Hematopoietic multipotent progenitor cell treated with erythropoietin and hydrocortisone succinate and interleukin-3 and kit ligand, for 15 days (in vitro differentiated cells): ENCODE measurements at places on chromosomes 7 and 10.

DNA sequence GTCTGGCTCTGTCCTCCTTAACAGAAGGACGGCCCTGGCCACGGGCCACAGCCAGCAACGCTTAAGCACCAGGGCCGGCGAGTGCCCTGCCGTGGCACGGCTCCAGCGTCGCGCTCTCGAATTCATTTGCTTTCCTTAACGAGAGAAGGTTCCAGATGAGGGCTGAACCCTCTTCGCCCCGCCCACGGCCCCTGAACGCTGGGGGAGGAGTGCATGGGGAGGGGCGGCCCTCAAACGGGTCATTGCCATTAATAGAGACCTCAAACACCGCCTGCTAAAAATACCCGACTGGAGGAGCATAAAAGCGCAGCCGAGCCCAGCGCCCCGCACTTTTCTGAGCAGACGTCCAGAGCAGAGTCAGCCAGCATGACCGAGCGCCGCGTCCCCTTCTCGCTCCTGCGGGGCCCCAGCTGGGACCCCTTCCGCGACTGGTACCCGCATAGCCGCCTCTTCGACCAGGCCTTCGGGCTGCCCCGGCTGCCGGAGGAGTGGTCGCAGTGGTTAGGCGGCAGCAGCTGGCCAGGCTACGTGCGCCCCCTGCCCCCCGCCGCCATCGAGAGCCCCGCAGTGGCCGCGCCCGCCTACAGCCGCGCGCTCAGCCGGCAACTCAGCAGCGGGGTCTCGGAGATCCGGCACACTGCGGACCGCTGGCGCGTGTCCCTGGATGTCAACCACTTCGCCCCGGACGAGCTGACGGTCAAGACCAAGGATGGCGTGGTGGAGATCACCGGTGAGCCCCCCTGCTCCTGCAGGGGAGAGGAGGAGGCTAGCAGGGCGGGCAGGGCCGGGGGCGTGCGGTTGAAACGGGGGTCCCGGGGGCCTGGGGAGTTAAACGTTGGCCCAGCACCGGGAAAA lies at the start of gene HSPB1:
Gene HSPB1, plus strand, starts transcription at position 327 of the 855 bp plus-strand sequence. Its CDS starts 40 bp downstream, at position 367.
- DNase-seq: peak; percentile 68

- no peak for DNase-seq
Measured at GRCh38 chr7:73973091-73973490, 54.9 kb upstream of the ELN start.

DNA sequence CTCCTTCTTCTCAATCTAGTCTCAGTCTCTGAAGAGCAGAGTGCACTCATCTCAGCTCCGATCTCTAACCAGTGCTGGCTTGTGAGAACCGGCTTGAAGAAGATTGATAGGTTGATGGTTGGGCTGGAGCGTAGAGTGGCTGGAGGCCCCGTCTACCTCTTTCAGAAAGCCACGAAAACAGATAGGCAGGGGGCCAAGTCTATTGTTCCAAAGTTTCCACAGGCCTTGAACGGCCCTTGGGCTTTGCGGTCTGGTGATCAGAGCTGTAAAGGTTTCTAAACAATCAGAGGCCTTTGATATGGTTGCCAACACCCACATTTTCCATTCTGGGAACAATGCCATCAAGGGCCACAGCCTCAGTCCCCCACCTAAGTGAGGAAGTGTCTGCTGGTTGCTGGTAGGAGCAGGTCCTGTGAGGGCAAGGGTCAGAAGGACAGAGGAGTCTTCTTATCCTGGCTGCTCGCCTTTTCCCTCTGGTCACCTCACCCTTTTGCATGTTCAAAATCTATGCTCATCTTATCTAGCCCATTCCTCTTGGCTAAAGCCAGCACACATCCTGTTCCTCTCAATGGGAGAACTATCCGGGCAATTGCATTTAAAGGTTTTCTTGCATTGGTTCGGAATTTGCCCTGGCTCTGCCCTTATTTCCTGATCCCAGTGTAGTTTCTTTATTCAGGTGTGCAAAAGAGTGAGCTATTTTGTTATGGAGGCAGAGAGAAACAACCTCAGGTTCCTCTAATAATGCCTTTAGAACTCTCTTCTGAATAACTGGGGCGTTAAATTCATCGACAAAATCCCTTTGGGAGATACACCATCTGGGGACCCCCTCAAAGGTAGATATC lies 70.3 kb upstream of the KMT2E start:
- DNase-seq: no peak

GRCh38 chr10:60678978-60679377 lies 99.3 kb upstream of the CDK1 start:
- no peak for DNase-seq

GRCh38 chr10:116756277-116756676 lies 13.9 kb upstream of the HSPA12A start:
- DNase-seq: no peak

DNA sequence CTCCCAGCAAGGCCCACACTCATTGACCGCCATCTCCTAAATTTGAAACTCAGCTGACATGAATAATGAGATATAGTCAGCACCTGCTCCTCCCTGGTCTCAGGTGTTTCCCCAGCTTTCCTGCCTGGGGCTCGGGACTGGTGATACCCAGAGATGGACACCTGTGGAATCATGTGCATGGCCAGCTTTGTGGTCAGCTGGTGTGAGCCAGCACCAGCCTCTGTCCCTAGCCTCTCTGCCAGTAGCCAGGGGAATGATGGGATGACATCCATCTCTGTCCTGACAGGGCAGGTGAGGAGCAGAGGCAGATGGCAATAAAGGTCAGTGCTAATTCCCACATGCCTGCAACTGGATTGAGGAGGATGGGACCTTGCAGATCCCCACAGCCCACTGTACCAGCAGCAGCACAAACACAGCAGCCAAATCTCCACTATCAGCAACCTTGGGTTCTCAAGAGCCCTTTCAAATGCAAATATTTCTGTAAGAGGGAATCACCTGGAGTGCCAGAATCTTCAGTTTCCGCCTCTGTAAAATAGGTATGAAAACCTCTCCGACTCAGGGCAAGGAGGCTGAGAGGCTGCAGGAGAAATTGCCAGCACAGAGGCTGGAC lies 329.2 kb upstream of the ZMIZ1 start:
- DNase-seq: no peak

DNA sequence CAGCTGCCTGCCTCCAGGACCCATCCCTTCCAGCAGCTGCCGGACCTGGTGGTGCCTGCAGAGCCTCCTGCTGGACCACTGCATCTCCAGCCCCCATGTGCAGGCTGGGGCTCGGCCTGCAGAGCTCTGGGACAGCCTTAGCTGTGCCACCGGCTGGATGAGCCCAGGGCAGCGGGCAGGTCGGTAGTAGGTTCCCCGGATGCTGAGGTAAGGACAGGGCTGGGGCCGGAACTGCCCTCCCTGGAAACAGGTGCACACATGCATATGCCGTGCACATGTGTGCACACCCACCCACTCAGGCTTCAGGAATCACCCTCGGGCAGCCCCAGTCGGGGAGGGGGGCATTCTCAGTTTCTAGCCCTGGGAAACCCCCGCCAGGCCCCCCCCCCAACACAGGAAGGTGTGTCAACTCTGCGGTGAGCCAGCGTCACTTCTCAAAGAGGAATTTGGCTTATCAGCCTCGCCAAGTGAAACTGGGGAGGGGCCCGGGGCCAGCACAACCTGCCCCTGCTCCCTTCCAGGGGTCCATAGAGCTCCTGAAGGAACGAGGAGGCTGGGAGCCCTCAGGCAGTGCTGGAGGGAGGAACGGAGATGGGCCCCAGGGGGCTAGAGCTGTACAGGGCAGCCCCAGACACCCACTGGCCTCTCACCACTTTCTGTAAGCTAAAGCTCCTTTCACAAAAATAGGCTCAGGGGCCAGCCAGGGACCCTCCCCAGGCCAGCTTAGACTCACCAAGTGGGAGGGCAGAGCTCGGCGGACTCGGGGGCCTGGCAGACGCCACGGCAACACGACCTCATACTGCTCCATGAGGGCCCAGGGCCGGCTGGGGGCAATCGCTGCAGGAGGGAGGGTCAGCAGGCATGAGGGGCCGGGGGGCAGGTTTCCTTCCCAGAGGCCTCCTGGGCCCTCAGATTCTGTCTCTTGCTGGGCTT lies 1.7 kb downstream of the ADAM8 start:
- DNase-seq: no peak

GRCh38 chr10:130246113-130246512 lies 109.9 kb downstream of the GLRX3 start:
- no peak for DNase-seq
